ENCODE measurements at places on chromosomes 3 and 15.

GRCh38 chr3:173857154-173857553, 459.6 kb downstream of the NLGN1 start:
- no peak for DNase-seq

GRCh38 chr3:11467875-11468274, 175.8 kb downstream of the VGLL4 start:
- DNase-seq = no peak

DNA sequence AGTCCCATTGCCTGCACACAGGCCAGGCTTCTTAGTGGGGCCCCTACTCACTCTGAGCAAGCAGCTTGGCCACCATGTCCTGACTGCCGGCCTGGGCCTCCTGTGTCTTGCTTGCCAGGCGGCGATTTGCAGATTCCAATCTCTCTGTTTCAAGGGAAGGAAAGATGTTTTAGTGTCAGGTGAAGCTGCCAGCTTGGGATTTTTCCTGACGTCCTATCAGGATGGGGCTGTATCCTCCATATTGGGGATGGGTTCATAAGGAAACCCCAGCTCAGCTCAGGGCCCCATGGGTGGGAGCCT, 8.5 kb downstream of the AMOTL2 start:
- no peak for DNase-seq

GRCh38 chr3:135456108-135456790, 509.3 kb upstream of the PPP2R3A start:
- DNase-seq = no peak

DNA sequence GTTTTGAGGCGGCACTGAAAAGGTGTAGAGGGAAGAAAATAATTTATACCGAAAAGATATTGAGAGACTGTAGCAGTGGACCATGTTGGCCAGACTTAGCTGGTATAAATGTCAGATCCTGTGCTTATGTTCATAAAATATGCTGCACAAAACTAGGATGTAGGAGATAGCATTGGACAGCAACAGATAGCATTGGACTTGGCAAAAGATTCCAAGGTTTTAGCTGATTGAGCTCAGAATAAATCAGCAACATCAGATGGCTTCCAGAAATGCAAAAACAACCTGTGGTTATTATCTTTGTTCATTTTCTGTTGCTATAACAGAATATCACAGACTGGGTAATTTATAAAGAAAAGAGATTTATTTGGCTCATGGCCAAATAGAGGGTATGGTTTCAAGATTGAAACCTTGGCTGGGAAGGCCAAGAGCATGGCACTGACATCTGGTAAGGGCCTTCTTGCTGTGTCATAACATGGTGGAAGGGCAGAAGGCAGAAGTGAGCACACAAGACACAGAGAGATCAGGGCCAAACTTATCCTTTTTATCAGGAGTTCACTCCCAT, 34.7 kb downstream of the SLC28A1 start:
- no peak for DNase-seq

- no peak for DNase-seq
These were observed 11.1 kb downstream of the RUVBL1 start for GRCh38 chr3:128112357-128112968.

DNA sequence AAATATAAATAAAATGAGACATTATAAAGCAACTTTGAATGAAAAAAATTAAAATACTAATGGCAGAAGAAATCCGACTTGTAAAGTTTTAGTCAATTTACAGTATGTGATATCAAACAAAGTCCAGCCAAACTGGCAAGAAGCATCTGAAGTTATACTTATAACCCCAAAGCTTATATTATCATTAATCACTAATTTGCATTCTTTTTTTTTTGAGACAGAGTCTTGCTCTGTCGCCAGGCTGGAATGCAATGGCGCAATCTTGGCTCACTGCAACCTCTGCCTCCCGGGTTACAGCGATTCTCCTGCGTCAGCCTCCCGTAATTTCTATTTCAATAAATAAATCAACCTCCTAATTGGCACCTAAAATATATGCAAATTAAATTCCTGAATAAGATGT, 80.1 kb downstream of the AQR start:
- no peak for DNase-seq

GRCh38 chr3:15936312-15936711, 138.5 kb upstream of the ANKRD28 start:
- no peak for DNase-seq

DNA sequence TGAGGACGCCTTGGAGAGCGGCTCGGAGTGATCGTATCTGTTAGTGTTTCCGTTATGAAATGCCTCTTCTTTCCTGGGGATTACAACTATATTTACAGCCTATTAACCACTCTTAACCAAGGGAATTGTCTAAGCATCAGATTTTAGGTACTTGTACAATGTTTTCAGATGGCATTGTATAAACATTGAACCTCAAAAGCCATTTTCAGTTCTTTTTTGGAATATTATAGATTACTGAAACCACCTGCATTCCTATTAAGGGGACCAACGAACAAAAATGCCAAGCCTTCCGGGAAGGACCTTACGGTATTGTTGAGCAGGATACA, 1.1 kb downstream of the NEO1 start:
- no peak for DNase-seq

DNA sequence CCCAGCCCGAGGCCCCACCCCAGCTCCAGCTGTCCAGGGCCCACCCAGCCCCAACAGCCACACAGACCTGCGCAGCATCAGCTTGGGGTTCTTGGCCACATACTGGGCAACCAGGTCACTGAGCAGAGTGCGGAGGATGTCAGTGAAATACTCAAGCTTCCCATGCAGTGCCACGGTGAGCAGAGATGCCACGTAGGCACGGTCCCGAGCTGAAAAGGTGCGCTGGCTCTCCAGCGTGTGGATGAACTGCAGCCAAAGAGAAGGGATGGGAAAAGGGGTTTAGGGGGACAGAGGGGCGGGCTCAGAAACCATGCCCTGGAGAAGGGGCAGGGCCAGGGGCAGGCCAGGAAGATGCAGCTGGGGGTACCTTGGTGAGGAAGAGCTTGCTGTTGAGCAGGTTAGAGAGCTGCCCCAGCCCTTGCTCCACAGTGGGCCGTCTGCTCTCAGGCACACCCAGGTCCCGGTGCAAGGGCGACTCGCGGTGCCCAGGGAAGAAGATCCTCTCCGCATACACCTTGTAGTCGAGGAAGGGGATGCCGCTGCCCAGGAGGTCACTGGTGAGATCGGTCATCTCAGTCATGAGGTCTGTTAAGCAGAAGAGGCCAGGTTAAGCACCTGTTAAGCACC, 17.4 kb downstream of the PLXNB1 start:
- DNase-seq = no peak

DNA sequence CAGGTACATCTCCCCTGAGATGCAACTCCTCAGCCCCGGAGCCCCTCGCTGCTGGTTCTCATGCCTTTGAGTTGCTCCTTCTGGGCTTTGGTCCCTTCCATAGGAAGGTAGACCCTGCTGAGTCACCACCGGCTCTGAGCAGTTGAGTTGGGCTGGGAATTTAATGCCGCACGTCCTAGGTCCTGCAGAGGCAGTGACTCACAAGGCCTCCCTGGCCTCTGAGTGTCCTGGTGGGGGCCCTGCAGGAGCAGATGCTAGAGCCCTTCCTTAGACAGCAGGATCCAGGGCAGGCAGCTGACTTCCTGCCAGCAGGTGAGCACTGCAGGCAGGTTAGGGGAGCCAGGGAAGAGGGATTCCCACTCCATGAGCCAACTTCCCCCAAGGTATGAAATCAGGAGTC, 5.5 kb upstream of the NTRK3 start:
- no peak for DNase-seq

DNA sequence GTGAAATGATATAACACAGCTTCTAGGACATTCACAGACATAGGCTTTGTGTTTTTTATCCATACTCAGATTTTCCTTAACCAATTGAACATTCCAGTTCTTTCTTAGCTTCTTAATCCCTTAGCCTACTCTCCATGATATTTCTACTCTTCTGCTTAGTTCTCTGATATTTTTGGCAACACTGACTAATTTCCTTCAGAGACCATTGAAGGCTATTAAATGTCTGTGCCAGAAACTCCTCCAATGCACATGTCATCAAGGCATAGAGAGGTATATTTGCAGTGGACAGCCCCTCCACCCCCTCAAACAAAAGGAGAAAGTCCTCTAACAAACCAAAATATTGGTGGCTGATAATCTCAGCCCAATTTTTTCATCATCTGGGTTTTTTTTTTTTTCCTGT, 105.9 kb upstream of the TSC22D2 start:
- no peak for DNase-seq

DNA sequence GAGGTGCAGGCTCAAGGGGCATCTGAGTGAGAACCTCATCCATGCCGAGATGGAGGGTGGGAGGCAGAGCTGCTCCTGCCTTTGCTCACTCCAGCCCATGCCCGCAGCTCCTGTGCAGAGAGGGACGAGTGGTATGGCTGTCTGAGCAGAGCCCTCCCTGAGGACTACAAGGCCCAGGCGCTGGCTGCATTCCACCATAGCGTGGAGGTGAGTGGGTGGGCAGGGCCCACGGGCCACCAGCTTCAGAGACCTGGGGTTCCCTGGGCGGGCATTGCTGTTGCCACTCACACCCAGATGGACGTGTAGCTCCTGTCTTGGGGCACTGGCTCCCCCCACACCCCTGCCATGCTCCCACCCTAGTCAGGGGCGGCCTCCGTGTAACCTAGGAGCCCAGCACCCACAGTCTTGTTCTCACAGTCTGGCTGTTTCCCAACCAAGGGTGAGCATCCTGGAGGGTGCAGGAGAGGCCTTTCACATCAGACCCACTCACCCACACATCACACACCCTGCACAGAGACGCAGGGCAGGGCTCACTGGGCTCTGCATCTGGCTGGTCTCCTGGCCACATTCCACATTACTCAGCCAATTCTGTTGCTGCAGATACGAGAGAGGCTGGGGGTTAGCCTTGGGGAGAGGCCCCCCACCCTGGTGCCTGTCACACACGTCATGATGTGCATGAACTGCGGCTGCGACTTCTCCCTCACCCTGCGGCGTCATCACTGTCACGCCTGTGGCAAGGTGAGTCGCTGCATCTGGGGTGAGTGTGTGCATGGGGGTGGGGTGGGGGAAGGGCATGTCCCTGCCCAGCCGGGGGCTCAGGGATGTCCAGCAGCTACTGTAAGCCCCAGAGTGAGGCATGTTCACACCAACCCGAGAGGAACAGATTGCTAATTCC, 25.3 kb upstream of the NR2C2 start:
- DNase-seq = no peak

GRCh38 chr3:99960941-99961340, 143.3 kb downstream of the CMSS1 start:
- no peak for DNase-seq

- DNase-seq = no peak
These were observed 64.7 kb downstream of the GPR176 start for GRCh38 chr15:39855400-39855799.

DNA sequence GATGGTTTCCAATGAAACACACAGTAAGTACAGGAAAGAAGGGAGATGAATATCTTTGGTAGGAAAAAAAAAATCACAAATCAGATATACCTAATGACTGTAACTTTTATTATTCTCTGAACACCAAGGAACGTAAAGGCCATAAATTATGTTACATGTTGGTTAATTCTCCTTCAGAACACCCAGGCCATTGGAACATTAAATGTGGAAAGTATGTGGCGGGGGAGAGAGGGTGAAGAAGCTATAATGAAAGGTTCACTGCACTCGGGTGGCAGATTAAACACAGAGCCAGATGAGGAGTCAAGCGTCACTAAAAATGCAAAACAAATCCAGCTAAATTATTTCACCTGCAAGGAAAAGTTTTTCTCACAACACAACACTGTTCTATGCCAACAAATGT, 193.8 kb downstream of the FHIT start:
- DNase-seq = no peak

GRCh38 chr3:78258798-78259197, 1218.9 kb downstream of the ROBO2 start:
- peak; percentile 40 for DNase-seq

- DNase-seq = no peak
These were observed 43.6 kb downstream of the TBC1D2B start for GRCh38 chr15:78033864-78034263.

GRCh38 chr3:125033135-125033534, 22.7 kb downstream of the HEG1 start:
- DNase-seq = peak; percentile 80

- DNase-seq = no peak
These were observed 163.1 kb downstream of the WDR76 start for GRCh38 chr15:43989938-43990337.

DNA sequence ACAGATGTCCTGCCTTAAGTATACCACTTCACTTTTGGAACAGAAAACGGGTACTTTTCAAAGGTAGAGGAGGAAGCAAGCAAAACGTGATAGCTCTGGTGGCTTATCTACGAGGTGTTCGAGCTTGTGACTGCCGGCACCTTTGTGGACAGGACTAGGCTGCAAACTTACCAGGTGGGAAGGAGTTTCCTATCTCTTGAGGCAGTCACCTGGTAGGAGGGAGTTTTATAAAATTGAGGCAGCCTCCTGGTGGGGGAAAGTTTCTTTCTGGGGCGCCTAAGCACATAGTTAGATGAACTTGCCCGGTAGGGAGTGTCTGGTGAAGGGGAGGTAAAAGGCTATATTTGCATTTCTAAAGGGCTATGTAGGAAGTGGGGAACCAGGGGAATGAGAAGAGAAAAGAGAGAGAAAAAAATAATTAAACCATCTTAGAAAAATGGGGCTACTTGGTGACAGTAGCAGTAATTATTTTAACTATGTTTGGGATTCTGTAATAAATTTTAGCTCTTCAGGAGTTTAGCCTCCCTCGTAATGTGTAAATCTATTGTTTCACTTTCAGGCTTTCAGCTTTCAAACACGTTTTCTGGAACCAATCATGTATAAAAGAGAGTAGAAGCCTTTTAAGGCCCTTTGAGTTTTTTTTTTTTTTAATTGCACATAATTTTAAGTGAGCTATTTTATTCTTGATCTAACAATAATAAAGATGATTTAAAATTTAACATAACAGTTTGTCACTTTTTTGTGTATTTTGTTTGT, 131.0 kb downstream of the IL5RA start:
- no peak for DNase-seq

DNA sequence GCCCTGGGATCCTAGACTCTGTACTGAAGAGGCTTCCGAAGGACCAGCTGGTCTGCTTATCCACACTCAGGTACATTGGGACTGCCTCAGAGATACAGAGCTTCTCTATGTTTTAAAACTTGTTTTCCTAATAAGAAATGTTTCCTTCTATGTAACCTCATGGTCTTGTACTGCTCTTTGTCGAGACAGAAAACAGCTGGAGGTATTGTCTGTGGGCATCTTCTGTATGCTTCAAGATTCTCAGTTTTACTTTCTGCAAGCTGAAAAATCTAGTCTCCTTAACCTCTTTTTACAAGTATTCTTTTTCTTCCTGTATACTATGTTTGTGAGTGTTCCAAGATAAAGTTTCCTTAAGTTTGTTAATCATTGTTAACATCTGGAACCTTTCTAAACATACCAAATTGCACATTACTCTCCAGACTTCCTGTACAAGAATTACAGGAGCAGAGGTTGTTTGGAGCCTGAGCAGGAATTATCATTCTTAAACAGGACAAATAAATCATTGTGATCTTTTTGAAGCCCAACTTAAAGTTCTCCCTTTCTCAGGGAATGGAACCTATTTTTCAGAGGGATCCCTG, 358.3 kb upstream of the CFAP20DC start:
- DNase-seq = no peak

DNA sequence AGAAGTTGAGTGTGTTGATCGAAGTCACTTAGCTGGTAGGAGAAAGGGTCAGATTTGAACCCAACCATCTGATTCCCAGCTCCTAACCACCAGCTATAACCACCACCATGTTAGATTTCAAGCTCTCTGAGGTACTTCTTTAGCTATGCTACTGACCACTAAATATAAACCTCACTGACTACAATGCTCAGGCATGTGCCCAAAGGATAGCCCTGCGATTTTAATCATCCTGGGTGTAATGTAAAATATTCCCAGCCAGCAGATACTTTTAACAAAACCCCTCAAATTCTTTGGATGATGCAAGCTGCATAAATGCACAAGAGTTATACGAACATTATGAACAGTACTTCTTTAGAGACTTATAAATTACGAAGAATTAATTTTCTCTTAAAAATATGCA, 115.2 kb upstream of the TSC22D2 start:
- no peak for DNase-seq

Measured in SJCRH30 (cell line).